ENCODE measurements at places on chromosomes 3 and 15.

DNA sequence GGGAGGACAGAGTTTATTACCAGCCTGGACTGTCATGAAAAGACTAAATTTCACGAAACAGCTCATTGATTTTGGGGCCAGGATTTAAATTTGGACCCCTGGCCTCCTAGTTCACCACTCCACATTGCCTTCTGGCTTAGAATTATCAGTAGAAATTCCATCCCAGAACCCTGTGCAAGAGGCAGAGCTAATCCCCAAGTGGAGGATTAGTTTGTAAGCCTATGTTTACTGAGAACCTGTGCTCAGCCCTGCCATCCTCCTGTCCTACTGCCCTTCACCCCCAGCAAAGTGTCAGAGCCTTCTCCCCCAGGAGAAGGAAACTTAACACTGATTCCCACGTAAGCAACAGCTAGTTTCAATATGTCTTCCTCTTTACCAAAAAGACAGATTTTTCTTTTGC, 99.4 kb downstream of the SST start:
- DNase-seq, result no peak

DNA sequence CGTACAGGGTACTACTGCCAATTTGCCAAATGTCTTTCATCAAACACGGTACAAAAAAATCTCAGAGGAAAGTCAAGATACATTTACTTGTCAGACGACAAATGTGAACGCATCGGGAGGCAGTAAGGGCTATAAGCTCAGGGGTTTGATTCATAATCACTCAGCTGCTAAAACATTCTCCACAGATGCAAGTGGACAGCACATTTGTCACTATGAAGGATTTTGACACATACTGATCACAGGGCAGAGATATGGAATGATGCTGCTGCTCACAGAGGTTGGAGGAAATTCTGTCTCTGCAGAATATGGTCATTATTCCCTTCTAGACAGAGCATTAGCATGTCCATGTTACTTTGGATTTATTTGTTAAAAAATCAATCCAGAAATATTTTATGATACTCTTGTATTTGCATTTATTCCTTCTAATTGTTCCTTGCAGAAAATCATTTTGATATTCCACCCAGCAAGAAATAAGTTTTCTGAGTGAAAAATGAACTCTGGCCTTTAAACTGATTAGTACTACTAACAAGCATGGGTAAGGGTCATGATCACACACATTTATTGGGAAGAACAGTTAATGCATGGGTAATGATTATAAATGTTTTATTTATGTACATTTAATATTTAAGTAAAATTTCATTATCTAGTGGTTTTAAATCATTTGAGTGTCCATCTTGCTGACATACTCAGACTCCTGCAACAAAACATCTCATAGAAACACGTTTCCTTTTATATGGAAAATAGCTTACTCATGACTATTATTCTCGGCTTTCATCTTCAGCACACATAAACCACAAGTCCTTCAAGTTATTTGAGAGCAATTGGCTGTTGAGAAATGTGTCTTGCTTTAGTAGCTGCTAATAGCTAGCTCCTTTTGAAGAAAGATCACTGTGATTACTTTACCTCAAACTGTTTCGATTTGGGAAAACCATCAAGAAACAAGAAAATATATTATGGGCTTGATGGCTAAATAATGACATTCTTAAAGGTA, 559.3 kb downstream of the MECOM start:
- no peak for DNase-seq

- no peak for DNase-seq
These were observed 145.0 kb downstream of the NEK10 start for GRCh38 chr3:27224197-27224596.

- DNase-seq, result no peak
These were observed 98.0 kb downstream of the KCNAB1 start for GRCh38 chr3:156218353-156218744.

DNA sequence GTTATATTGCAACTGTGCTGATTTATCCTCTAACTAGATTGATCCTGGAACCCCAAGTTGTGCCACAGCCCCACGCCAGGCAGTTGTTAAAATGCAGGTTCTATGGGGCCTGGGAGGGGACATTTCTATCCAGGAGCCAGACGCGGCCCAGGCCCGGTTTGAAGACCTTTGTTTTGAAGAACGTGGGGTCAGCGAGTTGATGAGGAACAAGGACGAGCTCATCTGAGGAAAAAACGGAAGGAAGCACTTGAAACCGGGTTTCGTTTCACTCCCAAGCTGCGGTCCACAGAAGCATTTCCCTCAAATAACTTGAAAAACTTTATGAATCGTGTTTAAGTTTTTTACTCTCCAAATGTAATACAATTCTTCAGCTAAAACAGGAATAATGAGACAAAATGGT, 76.4 kb downstream of the CHSY1 start:
- no peak for DNase-seq
